ENCODE measurements at places on chromosomes 3 and 15.

- no peak for DNase-seq
Measured at GRCh38 chr3:95750097-95750496, 1064.3 kb upstream of the EPHA6 start.

DNA sequence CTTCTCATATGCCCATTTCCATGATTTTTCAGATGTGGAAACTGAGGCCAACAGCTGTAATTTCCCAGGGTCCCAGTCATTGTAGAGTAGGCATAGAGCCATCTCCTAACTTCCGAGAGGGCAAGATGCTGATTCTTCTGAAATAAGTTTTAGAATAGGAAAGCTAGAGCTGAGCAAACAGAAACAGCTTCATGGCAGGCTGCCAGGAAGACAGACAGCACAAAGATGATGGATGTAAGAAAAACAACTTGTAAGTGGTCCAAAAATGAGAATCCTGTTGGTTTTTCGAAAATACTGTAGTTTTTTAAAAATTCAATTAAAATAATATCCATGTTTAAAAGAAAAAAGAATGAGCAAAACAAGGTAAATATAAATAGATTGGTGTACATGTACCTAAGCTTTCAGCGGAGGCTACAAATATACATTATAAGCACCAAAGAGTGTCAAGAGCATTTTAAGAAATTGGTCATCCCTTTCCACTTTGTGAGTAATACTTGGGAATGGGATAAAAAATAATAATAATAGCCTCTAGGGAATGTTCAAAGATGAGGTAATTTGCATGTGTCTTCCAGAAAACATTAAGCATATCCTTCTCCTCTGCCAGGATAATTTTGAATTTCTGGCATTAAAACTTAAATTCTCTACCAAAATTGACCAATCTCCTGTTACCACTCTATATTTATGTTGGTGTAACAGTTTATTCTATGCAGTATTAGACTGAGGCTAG is 406.6 kb downstream of the MECOM start:
- DNase-seq: no peak

- DNase-seq: no peak
Measured at GRCh38 chr3:168267179-168267578, 171.5 kb upstream of the GOLIM4 start.

DNA sequence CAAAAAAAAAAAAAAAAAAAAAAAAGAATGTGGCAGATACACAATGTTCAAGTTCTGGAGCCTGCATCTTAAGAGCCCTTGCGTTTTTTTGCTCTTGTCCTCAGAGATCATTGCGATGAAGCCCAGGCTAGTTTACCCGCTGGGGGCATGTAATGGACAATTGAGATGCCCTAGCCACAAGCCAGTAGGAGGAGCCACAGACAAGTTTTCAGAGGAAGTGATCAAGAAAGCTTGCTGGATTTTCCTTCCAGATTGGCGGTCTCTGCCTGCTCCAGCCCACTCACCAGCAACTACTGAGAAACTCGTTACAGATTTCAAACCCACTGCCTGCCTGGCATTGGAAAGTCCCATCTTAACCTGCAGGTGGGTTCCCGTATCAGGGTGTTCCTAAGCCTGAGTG is 192.1 kb upstream of the EOMES start:
- DNase-seq: no peak

DNA sequence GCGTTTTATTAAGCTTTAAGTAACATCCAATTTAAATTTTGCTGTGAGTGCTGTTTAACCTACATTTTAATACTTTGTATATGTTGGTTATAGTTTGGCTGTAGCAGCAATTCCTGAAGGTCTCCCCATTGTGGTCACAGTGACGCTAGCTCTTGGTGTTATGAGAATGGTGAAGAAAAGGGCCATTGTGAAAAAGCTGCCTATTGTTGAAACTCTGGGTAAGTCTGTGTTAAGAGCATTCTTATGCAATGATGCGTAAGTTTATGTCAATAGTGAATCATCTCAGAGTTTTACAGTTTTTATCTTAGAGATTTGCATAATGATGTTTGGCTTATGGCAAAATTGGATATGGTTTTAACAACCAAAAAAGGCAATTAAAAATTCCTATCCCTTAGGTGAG is 62.7 kb downstream of the ASTE1 start:
- peak; percentile 63 for DNase-seq

DNA sequence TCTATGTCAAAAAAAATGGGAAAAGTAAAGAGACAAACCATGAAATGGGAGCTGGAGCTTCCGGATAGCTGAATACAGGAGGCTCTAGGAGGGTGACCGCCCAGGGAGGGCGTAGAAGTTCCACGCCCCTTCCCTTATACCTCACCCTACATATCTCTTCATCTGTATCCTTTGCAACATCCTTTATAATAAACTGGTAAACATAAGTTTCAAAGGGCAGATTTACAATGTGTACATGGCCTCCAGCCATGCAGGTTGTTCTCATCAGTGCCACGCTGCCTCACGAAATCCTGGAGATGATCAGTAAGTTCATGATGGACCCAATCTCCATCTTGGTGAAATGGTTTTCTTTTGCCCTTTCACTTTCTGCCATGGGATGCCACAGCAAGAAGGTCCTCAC is 121.8 kb downstream of the OSBPL10 start:
- no peak for DNase-seq

GRCh38 chr3:113136071-113136470 is 75.3 kb upstream of the BOC start:
- peak; percentile 31 for DNase-seq

DNA sequence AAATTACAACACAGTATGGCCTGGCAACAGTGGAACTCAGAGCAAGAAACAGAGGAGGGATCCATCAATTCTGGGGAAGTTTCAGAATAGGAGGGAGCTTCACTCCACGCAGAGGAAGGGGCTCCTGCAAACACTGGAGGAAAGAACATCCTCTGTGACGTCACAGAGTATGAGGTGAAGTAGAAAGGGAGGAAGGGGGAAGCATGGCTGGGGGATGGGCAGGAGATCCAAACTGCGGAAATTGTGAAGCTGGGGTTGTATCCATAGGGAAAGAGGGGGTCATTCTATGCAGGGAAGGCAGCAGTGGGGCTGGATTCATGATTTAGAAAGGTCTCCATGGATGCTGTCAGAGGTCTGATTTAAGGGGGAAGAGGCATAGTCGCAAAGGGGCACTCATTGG is 8.3 kb upstream of the SCN10A start:
- no peak for DNase-seq

GRCh38 chr15:83846847-83847246 is 192.9 kb downstream of the ADAMTSL3 start:
- no peak for DNase-seq

DNA sequence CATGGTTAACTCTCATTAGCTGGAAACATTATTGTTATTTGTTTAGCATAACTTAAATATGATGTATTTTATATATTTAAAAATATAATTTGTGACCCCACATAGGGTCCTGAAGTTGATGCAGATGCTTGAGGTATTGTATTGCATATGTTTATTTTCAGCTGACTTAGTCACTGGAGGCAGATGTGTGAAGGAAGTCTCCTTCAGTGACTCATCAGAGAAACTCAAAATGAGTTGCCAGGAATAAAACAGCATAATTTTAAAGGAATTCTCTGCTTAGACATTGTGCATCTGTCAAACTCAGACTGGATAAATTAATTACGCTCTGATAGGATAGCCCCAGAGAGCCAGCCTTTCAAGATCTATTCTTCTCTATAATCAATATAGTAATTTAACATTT is 7.9 kb upstream of the OR4F6 start:
- DNase-seq: peak; percentile 73

DNA sequence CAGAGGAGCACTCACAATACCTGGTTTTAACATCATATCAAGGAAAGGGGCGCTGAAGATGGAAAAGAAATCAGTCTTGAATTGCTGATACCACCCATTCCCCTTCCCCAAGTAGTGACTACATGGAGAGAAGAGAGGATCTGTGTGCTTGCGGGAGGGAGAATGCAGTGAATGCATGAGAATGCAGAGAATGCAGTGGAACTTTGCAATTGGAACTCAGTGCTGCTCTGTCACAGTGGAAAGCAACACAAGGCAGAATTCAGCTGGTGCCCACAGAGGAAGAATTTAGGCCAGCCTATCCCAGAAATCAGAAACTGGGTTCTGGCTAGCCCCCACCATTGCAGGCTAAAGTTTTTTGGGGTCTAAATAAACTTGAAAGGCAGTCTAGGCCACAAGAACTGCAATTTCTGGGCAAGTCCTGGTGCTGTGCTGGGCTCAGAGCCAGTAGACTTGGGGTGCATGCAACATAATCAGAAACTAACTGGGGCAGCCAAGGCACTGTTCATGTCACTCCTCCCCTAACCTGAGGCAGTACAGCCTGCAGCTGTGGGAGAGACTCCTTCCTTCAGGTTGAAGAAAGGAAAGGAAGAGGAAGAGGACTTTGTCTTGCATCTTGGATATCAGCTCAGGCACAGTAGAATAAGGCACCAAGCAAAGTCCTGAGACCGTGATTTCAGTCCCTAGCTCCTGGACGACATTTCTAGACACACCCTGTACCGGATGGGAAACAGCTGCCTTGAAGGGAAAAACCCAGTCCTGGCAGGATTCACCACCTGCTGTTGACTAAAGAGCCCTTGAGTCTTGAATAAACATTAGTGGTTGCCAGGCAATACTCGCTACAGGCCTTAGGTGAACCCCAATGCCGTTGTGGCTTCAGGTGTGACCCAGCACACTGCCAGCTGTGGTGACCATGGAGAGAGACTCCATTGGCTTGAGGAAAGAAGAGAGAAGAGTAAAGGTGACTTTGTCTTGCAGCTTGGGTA is 329.3 kb downstream of the TBL1XR1 start:
- DNase-seq: no peak

GRCh38 chr3:194854659-194855390 is 169.1 kb downstream of the FAM43A start:
- no peak for DNase-seq

- no peak for DNase-seq
Measured at GRCh38 chr3:1469687-1470086, 376.9 kb downstream of the CNTN6 start.

DNA sequence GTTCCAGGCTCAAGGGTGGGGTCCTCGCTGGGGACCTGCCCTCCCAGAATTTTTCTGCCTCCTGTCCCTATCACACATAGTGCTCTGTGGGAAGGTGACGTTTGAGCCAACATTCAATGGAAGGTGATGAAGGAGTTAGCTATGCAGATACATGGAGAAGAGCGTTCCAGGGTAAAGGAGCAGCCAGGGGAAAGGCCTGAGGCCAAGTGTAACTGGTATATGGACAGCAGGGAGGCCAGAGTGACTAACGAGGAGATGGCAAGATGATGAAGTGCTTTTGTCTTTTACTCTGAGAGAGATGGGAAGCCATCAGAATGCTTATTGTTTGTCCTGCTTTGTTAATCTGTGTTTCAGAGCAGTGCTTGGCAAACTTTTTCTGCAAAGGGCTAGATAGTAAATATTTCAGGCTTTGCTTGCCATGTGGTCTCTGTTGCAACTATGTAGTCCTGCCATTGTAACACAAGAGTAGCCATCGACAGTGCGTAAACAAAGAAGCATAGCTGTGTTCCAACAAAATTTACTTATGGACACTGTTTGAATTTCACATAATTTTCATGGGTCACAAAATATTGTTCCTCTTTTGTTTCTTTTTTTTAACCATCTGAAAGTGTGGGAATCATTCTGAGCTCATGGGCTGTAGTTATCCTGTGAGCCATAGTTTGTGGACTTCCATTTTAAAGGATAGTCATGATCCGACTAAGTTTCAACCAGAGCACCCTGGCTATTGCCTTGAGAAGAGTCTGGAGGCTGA is 25.8 kb upstream of the PIAS1 start:
- DNase-seq: no peak

GRCh38 chr3:17742880-17743657 is 638 bp upstream of the TBC1D5 start:
- no peak for DNase-seq

DNA sequence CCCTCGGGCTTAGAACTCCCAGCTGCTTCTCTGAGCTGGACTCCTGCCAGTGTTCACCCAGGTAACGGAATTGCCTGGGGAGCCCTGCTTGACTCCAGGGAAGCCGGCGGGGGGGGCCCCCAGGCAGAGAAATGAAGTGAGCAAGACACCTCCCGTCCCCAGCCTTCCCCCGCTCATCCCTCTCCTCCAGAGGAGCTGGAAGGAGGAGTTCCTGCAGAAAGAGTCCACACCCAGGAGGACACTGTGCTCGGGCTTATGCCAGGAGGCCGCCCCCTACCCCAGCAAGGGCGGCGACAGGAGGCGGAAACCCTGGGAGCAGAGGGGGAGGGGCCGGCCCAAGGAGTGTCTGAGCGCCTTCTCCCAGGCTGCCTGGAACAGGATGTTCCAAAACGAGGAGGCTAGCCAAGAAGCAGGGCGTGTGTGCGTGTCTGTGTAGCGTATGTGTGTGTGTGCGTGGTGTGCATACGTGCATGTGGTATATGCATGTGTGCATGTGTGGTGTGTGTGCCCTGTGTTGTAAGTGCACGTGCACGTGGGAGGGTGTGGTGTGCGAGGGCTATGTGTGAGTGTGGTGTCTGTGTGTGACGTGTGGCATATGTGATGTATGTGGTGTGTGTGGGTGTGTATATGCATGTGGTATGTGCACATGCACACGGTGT is 511.3 kb downstream of the SHQ1 start:
- no peak for DNase-seq

- DNase-seq: no peak
Measured at GRCh38 chr3:130973406-130973805, 53.2 kb downstream of the ASTE1 start.

DNA sequence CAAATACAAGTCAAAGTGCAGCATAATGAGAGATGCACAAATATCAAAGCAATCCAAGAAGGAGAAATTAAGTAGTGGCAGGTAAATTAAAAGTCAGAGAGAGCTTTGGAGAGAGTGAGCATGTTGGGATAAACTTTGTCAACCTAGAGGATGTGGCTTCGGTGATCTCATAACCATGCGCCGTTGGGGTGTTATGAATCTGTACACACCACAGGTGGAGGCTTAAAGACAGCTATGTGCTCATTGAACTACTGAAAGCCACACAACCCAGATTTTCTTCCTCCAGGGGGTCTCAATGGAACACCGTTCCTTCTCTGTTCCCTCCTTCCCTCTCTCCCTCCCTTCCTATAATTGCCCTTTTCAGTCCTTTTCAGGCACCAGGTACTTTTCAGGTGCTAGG is 52.0 kb downstream of the SUCNR1 start:
- no peak for DNase-seq

DNA sequence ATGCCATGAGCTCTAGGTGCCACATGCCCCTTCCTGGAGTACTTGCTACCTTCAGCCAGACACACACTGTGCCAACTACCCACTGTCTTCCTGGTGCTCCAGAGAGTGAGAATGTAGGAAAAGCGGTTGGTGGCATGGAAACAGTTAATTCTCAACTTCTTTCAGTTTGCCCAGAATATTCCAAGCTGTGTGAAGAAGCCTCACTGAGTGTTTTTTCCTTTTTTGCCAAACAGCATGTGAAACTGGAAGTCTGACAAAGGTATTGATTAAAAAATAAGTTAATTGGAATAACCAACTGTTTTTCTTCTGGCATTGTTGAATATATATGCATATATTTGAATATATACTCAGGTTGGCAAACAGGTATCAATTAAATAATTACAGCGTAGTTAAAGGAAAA is 52.8 kb downstream of the LRRC3B start:
- no peak for DNase-seq

Data from RKO (cell line).